ENCODE measurements at places on chromosomes 12 and 14. TPM values are rescaled to one million over a fixed set of nuclear protein-coding genes. Genes with fewer than 3 reads are reported as not detected.

The SLC2A3 gene
- 71.7 TPM for total RNA-seq

The HECTD1 gene
- total RNA-seq: 325 TPM

The PTHLH gene
- 7.9 TPM for total RNA-seq

The KLRC4 gene
- total RNA-seq: not detected

The FRS2 gene
- total RNA-seq: 44.0 TPM
